NCI-H1436 (cell line): ENCODE measurements at places on chromosomes 7 and 10.

DNA sequence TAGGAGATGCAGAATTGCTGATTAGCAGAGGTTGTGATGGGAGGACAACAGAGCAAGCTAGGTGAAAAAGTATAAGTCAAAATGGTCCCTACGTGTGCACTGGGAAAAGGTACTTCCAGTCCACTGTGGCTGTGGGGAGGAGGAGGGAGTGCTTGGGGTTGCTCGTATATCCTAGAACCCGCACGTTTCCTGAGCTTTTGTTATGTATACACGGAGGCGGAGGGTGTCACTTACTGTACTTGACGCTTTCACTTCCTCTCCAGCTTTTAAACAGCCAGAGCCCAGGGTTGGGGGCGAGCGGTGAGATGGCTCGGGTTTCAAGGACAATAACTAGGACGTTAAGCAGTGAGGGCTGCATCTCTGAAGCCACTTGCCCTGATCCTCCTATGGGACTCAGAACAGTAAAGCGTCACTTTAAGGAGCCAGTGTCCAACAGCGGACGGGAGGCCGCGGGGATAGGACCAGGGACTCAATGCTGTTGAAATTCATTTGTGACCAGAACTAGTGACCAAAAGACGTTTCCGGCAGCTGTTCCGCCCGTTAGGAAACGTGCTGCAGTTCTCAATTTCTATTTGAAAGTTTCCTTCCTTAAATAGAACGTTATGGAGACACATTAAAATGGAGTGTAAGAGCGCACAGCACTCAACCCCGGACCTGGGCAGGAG lies 985 bp upstream of the ETV1 start:
- DNase-seq: peak; percentile 78

DNA sequence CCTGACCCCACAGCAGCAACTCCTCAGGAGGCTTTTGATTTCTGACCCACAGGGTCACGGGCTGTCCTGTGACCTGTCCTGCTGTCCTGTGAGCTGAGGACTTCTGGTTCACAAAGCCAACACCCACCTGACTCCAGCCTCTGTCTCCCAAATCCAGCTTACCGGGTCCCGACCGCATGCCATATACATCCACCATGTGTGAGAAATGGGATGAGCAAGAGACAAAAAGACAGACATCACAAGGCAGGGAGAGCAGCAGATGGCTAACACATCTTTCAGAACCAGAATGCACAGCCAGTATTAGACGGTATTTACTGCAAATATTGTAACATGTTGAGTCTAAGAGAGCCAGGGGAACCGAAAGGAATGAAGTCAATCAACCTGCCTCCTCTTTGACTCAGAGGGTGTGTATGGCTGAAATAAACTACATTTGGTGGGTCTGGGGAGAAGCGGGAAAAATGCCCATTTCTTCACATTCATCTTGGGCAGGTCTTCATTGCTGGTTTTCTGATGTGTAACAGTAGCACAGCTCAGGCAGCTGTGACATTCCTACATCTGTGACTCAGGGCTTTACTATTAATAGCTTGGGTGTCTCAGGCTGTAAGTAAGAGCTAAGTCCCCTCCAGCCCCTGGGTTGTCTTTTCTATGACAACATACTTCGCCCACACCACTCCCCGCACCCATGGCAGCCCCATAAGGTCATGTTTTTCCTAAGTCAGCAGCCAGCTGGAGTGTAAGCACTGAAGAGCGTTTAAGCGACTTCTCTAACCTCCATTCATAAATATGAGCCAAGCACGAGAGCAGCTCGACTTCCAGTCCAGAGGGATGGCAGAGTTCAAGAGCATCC lies 25.0 kb downstream of the ABLIM1 start:
- DNase-seq: no peak

DNA sequence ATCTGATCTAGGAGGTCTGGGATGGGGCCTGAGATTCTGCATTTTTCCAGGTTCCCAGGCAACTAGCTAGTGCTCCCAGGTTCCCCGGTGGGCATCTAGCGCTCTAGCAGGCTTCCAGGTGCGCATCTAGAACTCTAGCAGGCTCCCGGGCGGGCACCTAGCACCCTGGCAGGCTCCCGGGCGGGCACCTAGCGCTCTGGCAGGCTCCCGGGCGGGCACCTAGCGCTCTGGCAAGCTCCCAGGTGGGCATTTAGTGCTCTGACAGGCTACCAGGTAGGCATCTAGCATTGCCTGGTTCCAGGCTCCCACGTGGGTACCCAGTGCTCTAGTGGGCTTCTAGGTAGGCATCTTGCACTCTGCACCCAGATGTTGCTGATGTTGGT lies 414.7 kb downstream of the PLXNA4 start:
- DNase-seq: no peak

DNA sequence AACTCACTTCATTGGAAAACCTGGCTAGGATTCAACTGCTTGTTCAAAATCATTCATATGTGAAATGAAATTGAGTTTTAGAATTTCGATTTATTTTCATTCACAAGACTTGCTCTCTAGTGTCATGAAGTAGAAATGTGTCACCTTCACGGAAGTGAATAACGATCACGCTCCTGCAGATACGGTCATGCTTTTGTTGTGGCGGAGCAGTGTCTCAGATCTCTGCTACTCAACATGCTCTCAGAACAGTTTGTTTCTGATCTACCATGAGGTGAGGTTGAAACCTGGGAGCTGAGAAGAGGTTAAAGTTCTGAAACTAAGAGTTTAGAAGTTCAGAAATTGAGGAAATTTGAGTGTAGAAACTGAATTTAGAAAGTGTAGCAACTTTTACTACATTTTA lies 13.8 kb upstream of the PITRM1 start:
- DNase-seq: no peak

- no peak for DNase-seq
Observed at GRCh38 chr7:15916681-15917380, 230.3 kb upstream of the MEOX2 start.

DNA sequence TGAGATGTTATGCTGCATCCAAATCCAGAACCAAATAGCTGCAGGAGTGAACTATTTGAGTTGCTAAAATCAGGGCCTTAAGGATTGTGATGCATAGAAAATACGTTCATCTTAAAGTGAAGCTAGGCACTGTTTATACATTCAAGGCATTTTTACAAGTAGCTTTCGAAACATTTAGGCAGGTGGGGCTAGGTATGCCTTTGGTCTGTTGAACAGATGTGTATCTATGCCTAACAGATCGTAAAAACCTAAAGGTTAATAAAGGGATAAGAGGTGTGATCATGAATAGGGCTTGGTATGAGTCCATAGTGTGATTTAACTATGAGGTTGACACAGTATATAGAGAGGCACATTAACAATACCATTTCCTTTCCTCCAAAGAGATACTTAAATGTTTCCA lies 262.5 kb downstream of the SEMA3D start:
- DNase-seq: no peak
